NCI-H2227 treated with DMSO at 0.1 percent for 48 hours (cell line): ENCODE measurements at places on chromosomes 16 and 17.
A peak's percentile ranks its signal among the peaks of the same experiment; 100 is the strongest.

- DNase-seq, result no peak
These were observed 6.9 kb downstream of the C17orf75 start for GRCh38 chr17:32335046-32335445.

GRCh38 chr16:5354645-5355044 lies 257.1 kb upstream of the EEF2KMT start:
- DNase-seq, result no peak

DNA sequence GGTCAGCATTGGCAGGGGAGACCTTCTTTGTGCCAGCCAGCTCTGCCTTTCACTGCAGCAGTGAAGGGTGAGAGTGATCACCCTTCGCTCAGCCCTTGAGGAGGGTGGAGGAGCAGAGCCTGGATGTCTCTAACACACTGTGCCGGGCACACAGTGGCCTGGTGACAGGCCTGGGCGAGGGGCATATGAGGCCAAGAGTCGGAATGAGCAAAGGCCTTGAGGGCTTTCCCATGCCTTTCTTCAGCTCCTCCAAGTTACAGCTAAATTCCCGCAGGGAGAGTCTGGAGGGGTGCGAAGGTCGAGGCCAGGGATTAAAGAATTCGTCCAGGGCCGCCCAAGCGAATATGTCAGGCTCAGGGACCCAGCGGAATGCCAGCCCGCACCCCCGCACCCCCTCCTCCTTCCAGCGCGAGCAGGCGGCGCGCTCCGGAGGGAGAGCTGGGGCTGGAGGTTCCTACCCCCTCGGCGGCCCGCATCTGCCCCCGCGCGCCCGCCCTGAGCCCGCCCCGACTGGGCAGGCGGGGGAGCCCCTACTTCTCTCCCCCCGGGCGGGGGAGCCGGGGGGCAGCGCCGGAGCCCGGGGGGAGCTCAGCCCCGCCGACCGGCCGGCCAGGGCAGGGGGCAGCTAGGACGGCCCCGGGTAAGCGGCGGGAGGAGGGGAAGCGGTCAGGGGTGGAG lies at the start of gene RASL10B:
RASL10B (plus strand) TSS at position 401 of the 678 bp plus-strand sequence. CDS start 3,546 bp downstream, outside the sequence.
- peak; percentile 0 for DNase-seq

GRCh38 chr16:66751303-66751991 lies at the start of gene DYNC1LI2:
Gene DYNC1LI2 (minus strand): TSS chr16:66751609. CDS start chr16:66751591, 18 bp downstream.
- DNase-seq, result peak; percentile 43

GRCh38 chr16:79993629-79994209 lies 393.2 kb upstream of the MAF start:
- no peak for DNase-seq

- no peak for DNase-seq
These were observed 146.5 kb upstream of the PLCG2 start for GRCh38 chr16:81632392-81633146.

DNA sequence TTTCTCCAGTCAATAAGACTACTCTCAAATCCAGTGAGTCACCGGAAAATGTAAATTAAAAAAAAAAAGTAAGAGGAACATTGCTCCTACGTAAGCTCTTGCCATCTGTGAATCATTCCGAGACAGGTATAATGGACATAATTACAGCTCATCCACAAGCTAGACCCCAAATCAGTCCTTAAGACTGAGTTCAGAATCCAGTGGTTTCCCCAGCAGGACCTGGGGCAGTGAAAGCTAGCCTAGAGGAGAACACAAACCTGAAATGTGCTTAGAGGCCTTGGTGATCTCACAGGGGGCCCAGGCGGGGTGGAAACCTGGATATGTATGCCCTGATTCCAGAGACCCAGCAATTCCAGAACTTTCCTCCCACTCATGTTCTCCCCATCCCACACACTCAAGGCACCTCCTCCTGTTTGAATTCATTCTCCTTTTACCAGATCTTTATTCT lies 132.0 kb downstream of the COPRS start:
- peak; percentile 76 for DNase-seq

GRCh38 chr17:65489413-65490155 lies 71.9 kb downstream of the AXIN2 start:
- no peak for DNase-seq

GRCh38 chr17:60562421-60562820 lies 36.4 kb upstream of the APPBP2 start:
- DNase-seq, result no peak

- DNase-seq, result no peak
These were observed 1.5 kb downstream of the CACNA1H start for GRCh38 chr16:1154291-1154886.

DNA sequence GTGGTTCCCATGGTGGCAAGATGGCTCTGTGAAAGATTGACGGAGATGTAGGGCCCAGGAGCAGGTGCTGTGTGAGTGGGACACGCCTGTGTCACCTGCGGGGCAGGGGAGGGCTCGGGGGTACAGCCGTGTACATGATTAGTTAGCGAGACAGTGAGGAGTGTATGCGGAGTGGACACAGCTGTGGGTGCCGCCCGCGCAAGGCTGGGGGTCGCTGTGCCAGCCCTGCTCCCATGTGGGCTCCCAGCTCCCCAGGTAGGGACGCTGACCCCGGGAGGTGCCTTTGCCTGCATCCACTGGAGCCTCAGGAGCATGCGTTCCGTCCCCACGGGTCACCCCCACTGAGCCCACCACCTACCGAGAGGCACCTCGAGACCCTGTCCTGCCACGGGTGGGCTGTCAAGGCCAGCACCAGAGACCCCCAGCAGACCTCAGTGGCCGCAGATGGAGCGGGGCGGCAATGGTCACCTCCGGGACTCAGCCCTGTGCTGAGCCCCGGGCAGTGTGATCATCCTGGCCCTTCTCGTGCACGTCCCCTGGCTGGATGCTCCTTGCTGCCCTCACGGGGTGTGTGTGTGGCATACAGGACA lies 7.4 kb downstream of the CAPN15 start:
- DNase-seq, result no peak

GRCh38 chr16:3142327-3142726 lies 7.5 kb downstream of the ZNF213 start:
- no peak for DNase-seq

GRCh38 chr17:75365009-75365930 lies 40.2 kb downstream of the GRB2 start:
- DNase-seq, result no peak

- no peak for DNase-seq
These were observed 196.8 kb downstream of the TOX3 start for GRCh38 chr16:52350031-52350642.
